Keratinocyte (primary cell): ENCODE measurements at places on chromosomes 4 and X. TPM values are rescaled to one million over a fixed set of nuclear protein-coding genes. Genes with fewer than 3 reads are reported as not detected.

Gene GNRHR
- 0.17 to 0.45 TPM (median 0.24 TPM) in 3 replicates for polyA plus RNA-seq

Gene NSUN7
- 0.03 to 0.05 TPM in 2 of 3 replicates, not detected in the other for polyA plus RNA-seq

Gene RPS6KA6
- polyA plus RNA-seq, result 1.6 to 2.7 TPM (median 2.4 TPM) in 3 replicates

Gene ENPEP
- polyA plus RNA-seq, result not detected in 3 replicates

Gene EFNB1
- 90.3 to 137 TPM (median 120 TPM) in 3 replicates for polyA plus RNA-seq

DNA sequence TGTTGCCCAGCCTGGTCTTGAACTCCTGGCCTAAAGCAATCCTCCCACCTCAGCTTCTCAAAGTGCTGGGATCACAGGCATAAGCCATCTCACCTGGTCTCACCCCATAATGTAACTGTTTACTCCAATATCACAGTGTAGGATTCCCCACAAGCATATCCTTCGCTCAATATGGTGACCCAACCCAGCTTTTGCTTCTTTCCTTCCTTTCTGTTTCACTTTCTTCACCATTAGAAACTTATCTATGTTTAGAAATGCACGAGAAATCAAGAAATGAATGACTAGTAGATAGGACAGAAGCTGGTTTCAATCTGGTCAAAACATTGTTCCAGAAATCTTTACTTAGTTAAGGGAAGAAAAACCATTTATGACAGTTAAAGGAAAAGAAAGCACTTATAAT lies 18.9 kb downstream of the TSPAN5 start:
- H3K4me3 ChIP-seq, result no peak overlapping the region
- H3K36me3 ChIP-seq, result no peaks in the 10 kb centered on the region
- no peak overlapping the region for H3K27ac ChIP-seq
- no peaks in the 10 kb centered on the region for H3K27me3 ChIP-seq
- H3K4me1 ChIP-seq, result peaks cover 9% of the 10 kb centered on the region

DNA sequence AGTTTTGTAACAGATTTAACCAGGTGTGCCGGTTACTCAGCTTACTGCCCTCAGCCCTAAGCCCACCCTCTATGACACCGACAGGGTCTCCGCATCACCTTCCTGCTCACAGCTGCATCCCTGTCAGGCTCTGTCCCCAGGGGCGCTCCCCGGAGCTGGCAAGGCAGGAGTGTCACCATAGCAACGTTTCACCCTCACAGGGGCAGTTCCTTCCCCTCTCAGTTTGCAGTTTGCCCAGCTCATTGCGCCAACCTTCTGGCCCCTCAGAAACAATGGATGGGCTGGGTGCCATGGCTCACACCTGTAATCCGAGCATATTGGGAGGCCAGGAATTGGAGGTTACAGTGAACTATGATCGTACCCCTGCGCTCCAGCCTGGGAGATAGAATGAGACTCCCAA lies 42.6 kb downstream of the RGS12 start:
- H3K4me3 ChIP-seq, result no peak overlapping the region
- H3K27ac ChIP-seq, result no peak overlapping the region
- no peak for DNase-seq
- H3K36me3 ChIP-seq, result no peaks in the 10 kb centered on the region
- H3K27me3 ChIP-seq, result no peaks in the 10 kb centered on the region
- H3K4me1 ChIP-seq, result no peaks in the 10 kb centered on the region

- H3K36me3 ChIP-seq, result no peaks in the 10 kb centered on the region
- H3K27ac ChIP-seq, result no peak overlapping the region
- no peaks in the 10 kb centered on the region for H3K4me1 ChIP-seq
- DNase-seq, result no peak
- H3K27me3 ChIP-seq, result no peaks in the 10 kb centered on the region
Observed at GRCh38 chr4:23036503-23036902, 343.8 kb downstream of the GBA3 start.

- no peaks in the 10 kb centered on the region for H3K36me3 ChIP-seq
- peaks cover 9% of the 10 kb centered on the region for H3K4me1 ChIP-seq
Observed at GRCh38 chr4:158914218-158914617, 145.4 kb downstream of the FNIP2 start.

- no peaks in the 10 kb centered on the region for H3K36me3 ChIP-seq
- no peak overlapping the region for H3K27ac ChIP-seq
- no peak overlapping the region for H3K4me3 ChIP-seq
- H3K4me1 ChIP-seq, result peaks cover 20% of the 10 kb centered on the region
- no peaks in the 10 kb centered on the region for H3K27me3 ChIP-seq
Observed at GRCh38 chr4:55351824-55352223, 5.8 kb downstream of the SRD5A3 start.

- no peak for DNase-seq
Observed at GRCh38 chr4:7769396-7770223, 170.1 kb downstream of the AFAP1 start.

- peaks cover 11% of the 10 kb centered on the region for H3K4me1 ChIP-seq
- no peak overlapping the region for H3K4me3 ChIP-seq
- H3K27ac ChIP-seq, result no peak overlapping the region
- no peaks in the 10 kb centered on the region for H3K36me3 ChIP-seq
- peaks cover 68% of the 10 kb centered on the region for H3K27me3 ChIP-seq
Observed at GRCh38 chr4:133151691-133152329, 2.7 kb downstream of the PCDH10 start.

DNA sequence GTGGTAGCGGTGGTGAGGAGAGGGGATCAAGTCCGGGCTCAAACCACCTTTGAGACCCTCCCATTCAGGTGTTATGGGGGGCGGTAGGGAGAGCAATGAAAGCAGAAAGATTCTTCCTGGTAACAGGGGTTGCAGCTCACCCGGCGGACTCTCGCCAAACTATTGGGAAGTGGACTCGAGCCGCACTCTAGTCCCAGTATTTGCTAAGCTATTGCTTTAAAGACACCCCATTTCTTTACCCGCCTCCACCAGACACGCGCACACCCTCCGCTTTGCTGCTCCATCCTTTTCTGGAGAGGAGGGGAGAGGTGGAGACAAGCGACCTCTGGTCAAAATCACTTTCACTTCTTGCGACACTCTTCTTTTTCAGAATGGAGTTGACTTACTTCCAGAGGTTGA lies 625 bp upstream of the GABRA4 start:
- no peak for DNase-seq
- no peak overlapping the region for H3K27ac ChIP-seq
- H3K27me3 ChIP-seq, result peaks cover 38% of the 10 kb centered on the region
- no peaks in the 10 kb centered on the region for H3K4me1 ChIP-seq

DNA sequence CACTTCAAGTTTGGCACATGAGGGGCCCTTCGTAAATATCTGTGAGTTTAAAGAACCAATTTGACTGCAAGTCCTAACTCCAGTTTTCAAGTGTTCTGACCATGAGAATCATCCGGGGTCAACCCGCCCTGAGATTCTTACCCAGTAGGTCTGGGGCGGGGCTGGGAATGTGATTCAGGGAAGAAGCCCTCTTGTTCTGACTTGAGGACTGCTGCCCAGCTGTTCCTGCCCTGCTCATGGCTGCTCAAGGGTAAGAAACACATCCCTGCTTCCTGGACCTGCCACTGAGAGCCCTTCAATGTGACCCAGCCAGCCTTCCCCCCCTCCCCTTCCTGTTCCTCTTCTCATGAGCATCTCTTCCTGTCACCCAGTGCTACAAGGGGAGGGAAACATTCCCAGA lies 92.7 kb upstream of the PGRMC2 start:
- no peaks in the 10 kb centered on the region for H3K36me3 ChIP-seq
- H3K4me3 ChIP-seq, result peak overlapping the region; percentile 9
- H3K27ac ChIP-seq, result peak overlapping the region; percentile 32

GRCh38 chr4:157895205-157895604 lies 277.6 kb downstream of the GASK1B start:
- no peaks in the 10 kb centered on the region for H3K27me3 ChIP-seq
- no peak for DNase-seq
- H3K4me1 ChIP-seq, result no peaks in the 10 kb centered on the region
- no peak overlapping the region for H3K4me3 ChIP-seq

- no peak for DNase-seq
- no peak overlapping the region for H3K4me3 ChIP-seq
- no peak overlapping the region for H3K27ac ChIP-seq
- H3K36me3 ChIP-seq, result no peaks in the 10 kb centered on the region
- H3K27me3 ChIP-seq, result no peaks in the 10 kb centered on the region
- H3K4me1 ChIP-seq, result no peaks in the 10 kb centered on the region
Observed at GRCh38 chrX:56219700-56220099, 12.5 kb upstream of the KLF8 start.

DNA sequence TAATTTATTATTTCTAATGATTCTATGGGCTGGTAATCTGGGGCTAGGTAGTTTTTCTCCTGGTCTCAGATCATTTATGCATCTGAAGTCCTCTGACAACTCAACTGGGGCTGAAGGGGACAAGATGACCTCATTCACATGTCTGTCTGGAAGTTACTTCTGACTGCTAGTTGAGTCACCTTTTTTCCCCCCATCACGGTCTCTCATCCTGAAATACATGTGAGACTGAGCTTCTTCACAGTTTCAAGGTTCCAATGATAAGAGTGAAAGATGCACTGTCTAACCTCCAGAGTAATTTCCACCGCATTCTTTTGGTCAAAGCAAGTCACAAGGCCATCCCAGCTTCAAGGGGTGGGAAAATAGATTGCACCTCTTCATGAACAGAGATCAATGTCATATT lies 356.7 kb upstream of the RPS6KA3 start:
- no peaks in the 10 kb centered on the region for H3K27me3 ChIP-seq
- no peak overlapping the region for H3K4me3 ChIP-seq
- no peak overlapping the region for H3K27ac ChIP-seq
- H3K4me1 ChIP-seq, result peaks cover 3% of the 10 kb centered on the region
- no peaks in the 10 kb centered on the region for H3K36me3 ChIP-seq

GRCh38 chr4:26859762-26860156 lies 882 bp upstream of the STIM2 start:
- DNase-seq, result no peak
- H3K27ac ChIP-seq, result peak overlapping the region; percentile 94
- no peaks in the 10 kb centered on the region for H3K36me3 ChIP-seq
- H3K4me3 ChIP-seq, result peak overlapping the region; percentile 79
- H3K27me3 ChIP-seq, result no peaks in the 10 kb centered on the region
